ENCODE measurements at places on chromosomes 13 and 19.
A peak's percentile ranks its signal among the peaks of the same experiment; 100 is the strongest.

GRCh38 chr13:110790371-110790770 lies 76.9 kb downstream of the ING1 start:
- no peak for DNase-seq

- DNase-seq = no peak
Observed at GRCh38 chr19:44623626-44624025, 10.3 kb downstream of the IGSF23 start.

- no peak for DNase-seq
Observed at GRCh38 chr19:12657966-12658365, 8.6 kb downstream of the MAN2B1 start.

DNA sequence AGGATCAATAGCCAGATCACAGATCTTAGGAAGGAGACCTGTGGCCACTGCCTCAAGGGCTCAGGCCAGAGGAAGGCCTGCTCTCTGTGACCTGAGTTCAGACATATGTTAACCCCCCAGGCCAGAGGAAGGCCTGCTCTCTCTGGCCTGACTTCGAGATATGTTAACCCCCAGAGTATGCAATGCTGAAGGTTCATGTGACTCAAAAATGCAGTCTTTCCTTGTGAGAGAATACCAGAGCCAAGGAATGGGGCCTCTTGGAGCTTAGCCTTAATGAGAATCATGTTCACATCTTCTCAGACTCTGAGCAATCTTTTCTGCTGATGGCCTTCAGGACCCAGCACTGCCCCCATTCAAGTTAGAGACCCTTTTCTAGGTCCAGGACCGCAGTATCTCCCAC lies 36.7 kb downstream of the MBNL2 start:
- DNase-seq = no peak

DNA sequence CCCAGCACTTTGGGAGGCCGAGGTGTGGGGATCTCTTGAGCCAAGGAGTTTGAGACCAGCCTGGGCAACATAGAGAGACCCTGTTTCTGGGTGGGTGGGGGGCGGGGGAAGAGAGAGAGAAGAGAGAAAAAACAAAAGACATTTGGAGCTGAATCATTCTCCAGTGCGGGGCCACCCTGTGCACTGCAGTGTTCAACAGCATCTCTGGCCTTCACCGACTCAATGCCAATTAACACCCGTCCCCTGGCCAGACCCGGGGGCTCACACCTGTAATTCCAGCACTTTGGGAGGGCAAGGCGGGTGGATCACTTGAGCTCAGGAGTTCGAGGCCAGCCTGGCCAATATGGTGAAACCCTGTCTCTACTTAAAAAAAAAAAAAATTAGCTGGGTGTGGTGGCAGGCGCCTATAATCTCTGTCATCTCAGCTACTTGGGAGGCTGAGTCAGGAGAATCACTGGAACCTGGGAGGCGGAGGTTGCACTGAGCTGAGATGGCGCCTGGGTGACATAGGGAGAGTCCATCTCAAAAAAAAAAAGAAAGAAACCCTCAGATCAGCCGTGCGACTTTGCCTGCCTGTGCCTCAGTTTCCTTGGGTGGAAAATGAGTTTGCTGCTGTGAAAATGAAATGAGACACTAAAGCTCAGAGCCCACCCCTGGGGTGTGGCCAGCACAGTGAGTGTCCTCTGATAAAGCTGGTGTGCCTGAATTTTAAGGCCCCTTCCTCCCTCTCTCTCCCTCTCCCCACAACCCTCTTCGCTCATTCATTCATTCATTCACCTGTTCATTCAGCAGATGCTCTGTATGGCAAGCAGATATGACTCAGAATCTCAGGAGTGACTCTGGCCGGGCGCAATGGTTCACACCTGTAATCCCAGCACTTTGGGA lies 6.4 kb downstream of the KLF2 start:
- no peak for DNase-seq

- peak; percentile 91 for DNase-seq
Observed at GRCh38 chr13:98484289-98485219, 92.4 kb downstream of the STK24 start.

DNA sequence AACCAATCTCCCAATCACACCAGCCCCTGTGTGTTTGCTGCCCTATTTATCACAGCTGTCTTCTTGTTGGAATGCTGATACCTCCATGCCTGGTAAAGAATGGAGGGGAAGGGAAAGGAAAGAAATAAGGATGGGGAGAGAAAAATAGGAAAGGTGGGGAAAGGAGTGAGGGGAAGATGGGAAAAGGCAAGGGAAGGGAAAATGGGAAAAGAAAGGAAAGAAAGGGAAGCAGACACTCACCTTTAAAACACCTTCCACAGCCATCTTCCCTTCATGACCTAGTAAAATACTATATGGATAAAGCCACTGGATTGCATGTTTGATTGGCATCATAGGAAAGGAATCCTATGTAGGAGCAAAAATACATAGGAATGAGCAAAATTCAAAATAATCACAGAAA lies 77.8 kb downstream of the VWA8 start:
- no peak for DNase-seq

- DNase-seq = no peak
Observed at GRCh38 chr19:34786236-34786635, 13.2 kb upstream of the ZNF599 start.

- peak; percentile 46 for DNase-seq
Observed at GRCh38 chr13:59477011-59477410, 686.7 kb downstream of the DIAPH3 start.

DNA sequence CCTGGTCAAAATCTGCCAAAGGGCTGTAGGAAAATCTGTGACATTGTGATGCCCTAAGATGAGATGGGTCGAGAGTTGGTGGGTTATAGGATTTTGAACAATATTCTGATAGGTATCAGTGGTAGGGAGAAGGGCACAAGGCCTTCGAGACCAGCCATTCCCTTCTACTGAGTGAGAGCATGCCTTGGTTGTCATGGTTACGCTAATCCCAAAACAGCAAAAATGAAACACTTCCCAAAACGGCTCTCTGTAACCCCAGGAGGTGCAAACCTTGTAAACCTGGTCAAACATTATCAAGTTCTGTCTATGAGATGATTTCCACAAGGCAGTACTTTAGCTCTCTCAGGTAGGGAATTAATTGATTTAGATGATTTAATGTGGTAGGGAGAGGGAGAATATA lies 158.7 kb upstream of the RNF113B start:
- DNase-seq = no peak

DNA sequence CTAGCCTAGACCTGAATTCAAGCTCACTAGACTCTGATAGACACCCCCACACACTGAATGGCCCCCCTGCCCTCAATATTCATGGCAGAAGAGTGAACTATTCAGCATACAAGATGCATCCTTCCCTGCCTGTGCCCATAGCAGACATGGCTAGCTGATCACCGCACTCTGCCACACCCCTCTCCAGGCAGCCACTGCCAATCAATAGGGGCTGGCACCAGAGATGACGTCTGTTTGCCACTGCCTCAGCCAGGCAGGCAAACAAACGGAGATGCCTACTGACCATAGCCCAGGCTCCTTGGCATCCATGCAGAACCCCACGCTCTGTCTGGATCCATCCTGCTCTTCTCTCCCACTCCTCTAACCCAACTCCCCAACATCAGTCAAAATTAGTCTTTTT lies 13.8 kb upstream of the NPAS1 start:
- peak; percentile 30 for DNase-seq

- DNase-seq = no peak
Observed at GRCh38 chr19:55930996-55931515, 1.1 kb downstream of the NLRP13 start.

- no peak for DNase-seq
Observed at GRCh38 chr13:79226938-79227337, 179.1 kb downstream of the RBM26 start.

DNA sequence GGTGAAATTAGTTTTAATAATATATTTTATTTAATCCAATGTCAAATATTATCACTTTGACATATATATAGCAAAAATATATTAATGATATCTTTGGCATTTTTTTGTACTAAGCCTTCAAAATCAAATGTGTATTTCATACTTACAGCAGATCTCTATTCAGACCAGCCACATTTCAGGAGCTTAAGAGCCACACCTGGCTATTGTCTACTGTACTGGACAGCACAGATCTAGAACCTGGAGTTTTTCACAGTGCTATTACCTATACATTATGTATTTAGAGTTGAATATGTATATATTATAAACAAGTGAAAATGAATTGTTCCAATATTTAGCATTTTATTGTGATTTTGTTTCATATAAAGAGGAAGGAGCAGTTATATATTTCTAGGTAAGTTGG lies 486.3 kb downstream of the DIAPH3 start:
- DNase-seq = no peak

DNA sequence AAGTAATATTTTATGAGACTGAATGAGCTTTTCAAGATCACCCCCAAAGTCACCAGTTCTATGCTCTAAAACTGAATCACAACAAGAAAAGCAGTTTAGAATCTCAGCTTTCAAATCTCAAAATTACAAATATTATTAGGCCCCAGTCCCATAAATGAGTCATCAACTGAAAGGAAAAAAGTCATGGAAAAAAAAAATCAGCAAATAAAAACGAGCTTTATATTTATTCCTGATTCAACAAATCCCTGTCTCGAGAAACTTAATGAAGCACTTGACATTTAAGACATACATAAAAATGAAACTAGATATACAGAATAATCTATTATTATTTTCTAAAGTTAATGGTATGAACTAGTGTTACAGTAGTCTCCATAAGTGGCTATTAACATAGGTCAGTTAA lies 203.0 kb downstream of the DIAPH3 start:
- DNase-seq = peak; percentile 20

GRCh38 chr19:7268705-7269098 lies 25.5 kb downstream of the INSR start:
- DNase-seq = no peak

DNA sequence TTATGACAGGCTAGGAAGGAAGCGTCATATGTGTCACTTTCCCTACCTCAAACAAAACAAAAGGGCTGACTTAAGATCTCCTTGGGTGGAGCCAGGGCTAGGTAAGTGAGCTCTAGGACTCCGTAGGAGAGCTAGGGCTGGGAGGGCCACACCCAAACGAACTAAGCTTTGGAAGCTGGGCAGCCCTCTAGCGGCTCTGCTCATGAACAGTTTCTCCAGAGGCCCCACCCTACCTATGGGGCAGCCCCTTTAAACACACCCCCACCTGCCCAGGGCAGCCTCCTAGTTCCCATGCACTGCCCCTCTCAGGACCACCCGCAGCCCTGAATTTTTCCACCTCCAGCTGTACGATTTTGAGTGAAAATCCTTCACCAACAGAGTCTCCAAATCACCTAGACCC lies 3.5 kb downstream of the PEG3 start:
- no peak for DNase-seq

GRCh38 chr19:50772476-50772875 lies 2.2 kb downstream of the GPR32 start:
- peak; percentile 47 for DNase-seq

GRCh38 chr13:108060111-108060510 lies 155.2 kb downstream of the LIG4 start:
- no peak for DNase-seq

GRCh38 chr13:112902101-112902651 lies 66.8 kb upstream of the MCF2L start:
- no peak for DNase-seq

DNA sequence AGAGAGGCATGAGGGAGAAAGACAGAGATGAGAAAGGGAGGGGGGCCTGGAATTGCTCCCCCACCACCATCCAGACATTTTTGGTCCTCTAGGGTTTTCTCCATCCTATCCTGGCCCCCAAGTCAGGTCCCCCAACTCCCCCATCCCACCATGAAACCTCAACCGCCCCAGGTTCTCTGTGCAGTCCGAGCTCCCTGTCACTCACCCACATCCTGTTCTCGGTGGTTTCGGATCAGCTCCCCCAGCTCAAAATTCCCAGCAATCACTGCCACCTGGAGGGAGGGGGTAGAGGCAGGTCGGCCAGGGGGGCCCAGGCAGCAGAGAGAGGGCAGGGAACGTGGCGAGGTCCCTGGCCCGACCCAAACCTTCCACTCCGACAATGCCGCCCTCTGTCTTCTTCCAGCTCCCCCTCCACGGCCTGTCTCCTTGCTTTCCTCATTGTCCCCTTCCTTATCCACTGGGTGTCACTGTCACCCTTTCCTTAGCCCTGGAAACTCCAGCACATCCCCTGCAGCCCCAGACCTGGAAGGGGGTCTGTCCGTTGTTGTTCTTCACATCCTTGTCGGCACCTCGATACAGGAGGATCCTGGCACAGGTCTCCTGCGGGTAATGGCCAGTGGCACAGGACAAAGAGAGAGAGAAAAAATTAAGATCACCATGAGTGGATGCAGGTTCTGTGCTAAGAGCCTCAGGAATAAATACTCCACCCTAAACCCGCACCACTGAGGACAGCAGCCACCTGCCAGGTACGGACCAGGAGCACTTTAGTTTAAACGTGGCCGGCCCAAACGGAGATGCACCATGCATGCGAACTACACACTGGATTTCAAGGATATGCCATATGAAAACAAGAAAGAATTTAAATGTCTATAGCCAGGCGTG lies 15.4 kb downstream of the SHANK1 start:
- DNase-seq = peak; percentile 40

GRCh38 chr19:50573741-50574461 lies 5.7 kb upstream of the LRRC4B start:
- DNase-seq = no peak

DNA sequence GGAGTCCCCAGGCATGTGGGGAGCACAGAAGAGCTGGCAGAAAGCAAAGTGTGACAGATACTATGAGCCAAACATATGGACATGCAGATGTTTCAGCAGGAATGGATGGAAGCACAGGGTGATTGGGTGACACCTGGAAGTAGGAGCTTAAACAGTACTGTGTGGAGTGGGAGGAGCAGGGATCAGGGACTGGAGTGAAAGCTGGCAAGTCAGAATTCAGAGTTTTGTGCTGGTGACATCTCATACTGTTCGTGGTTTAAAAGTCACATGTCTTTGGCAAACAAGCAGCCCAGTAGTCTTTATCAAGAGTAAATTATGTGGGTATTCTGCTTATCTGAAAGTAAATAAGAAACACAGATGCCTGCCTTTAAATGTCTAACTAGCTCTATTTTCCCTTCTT lies 408.2 kb downstream of the COG6 start:
- DNase-seq = no peak

- DNase-seq = no peak
Observed at GRCh38 chr13:109647053-109647452, 139.3 kb downstream of the IRS2 start.

- DNase-seq = no peak
Observed at GRCh38 chr19:17069193-17069592, 6.1 kb downstream of the HAUS8 start.

- DNase-seq = no peak
Observed at GRCh38 chr13:38265132-38265497, 84.5 kb upstream of the UFM1 start.

DNA sequence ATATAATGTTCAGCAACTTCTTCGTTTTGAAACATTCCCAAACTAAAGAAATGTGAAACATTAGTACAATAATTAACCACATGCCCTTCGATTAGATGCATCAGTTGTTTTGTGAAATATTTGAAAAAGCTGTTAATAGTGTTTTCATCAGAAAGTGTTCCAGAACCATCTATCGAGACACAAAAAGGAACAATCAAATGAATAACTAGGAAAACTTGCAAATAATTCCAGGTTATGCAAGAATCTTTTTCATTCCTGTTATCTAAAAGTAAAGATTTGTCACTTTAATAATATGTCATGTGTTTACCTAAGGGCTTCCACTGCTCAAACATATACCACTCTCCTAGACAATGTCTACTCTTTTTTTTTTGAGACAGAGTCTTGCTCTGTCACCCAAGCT lies 904.2 kb upstream of the MIR17HG start:
- DNase-seq = no peak

Measured in dermis blood vessel endothelial cell (primary cell).